ENCODE measurements at places on chromosomes 1 and 21.

DNA sequence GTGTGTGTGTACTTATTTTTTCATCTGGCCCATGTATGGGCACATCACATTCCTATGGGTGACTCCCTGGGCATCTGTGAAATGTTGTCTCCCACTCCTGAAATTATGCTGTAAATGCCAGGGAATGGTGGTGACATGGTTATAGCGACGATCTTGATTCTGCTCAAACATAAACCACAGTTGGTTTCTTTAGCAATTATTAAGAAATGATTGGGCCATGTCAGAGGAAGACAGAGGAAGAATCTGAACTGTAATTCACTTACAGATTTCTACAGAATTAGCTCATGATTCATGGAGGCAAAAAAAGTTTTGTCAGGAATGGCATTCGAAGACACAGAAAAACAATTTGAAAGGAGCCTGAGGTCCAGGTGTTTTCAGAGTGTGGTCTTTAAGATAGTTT, 25.8 kb upstream of the KCNE1 start:
- DNase-seq, result no peak

- no peak for DNase-seq
Measured at GRCh38 chr1:231665726-231666125, 39.1 kb downstream of the DISC1 start.

GRCh38 chr1:3671371-3672180, 19.3 kb downstream of the TP73 start:
- no peak for DNase-seq

DNA sequence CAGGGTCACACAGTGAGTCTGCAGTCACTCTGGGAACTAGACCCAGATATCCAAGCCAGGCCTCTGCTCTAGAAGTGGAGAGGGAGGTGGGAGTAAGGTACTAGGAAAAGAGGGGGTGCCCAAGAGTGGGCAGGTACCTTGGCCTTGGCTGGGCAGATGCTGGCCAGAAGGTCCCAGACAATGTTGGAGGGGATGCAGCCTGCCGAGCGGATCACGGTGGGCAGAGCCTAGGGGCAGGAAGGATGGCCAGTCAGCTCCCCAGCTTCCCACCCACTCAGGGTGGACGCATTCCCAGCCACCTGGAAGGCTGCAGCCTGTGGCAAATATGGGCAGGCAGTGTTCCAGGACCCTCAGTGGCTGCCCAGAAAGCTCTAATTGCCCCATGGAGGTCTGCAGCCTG, 23.3 kb downstream of the SPOCD1 start:
- DNase-seq, result peak; percentile 5

- DNase-seq, result no peak
Measured at GRCh38 chr1:68551459-68551858, 54.6 kb upstream of the DEPDC1 start.

GRCh38 chr1:36607263-36607651, 124.5 kb upstream of the CSF3R start:
- no peak for DNase-seq

Data from D341Med (cell line).